ENCODE measurements at places on chromosomes 7 and 10.

GRCh38 chr10:49119746-49120145 lies 4.4 kb upstream of the VSTM4 start:
- DNase-seq = no peak

DNA sequence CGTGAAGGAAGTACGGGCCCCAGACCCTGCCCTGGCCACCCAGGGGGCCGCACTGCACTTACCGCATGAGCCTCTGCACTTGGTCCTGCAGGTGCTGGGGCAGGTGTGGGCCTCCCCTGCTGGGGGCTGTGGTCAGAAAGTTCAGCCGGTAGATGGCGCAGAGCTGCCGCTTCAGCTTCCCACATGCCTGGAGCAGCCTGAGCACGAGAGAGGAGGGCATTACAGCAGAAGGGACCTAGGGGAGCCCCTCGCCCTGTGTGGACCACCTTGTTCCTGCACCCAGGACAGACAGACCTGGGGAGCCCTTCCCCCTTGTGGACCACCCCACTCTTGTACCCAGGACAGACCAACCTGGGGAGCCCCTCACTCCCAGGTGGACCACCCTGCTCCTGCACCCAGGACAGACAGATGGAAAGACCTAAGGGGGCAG lies 8.7 kb upstream of the PYROXD2 start:
- no peak for DNase-seq

GRCh38 chr7:100185726-100186125 lies 8.0 kb downstream of the STAG3 start:
- DNase-seq = no peak

GRCh38 chr10:50503661-50504320 lies 120.0 kb downstream of the SGMS1 start:
- DNase-seq = no peak

GRCh38 chr7:82312646-82313045 lies 130.9 kb downstream of the CACNA2D1 start:
- DNase-seq = no peak

DNA sequence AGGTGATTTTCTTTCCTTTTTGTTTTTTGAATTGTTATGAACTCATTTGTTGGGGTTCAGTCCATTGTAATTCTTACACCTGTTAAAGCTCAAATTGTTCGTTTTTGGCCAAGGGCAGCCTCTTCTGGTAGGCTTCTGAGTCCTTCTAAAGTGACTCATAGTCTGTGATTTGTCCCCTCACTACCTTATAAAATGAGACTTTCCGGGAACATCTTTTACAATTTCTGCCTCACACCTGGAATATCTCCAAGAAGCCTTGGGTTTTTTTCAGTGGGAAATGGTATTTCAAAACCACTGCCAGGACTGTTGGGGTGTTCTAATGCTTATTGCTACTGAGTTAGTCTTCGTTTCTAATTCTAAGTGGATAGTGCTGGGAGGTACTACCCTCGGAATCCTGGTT lies 56.7 kb downstream of the BMPR1A start:
- no peak for DNase-seq

DNA sequence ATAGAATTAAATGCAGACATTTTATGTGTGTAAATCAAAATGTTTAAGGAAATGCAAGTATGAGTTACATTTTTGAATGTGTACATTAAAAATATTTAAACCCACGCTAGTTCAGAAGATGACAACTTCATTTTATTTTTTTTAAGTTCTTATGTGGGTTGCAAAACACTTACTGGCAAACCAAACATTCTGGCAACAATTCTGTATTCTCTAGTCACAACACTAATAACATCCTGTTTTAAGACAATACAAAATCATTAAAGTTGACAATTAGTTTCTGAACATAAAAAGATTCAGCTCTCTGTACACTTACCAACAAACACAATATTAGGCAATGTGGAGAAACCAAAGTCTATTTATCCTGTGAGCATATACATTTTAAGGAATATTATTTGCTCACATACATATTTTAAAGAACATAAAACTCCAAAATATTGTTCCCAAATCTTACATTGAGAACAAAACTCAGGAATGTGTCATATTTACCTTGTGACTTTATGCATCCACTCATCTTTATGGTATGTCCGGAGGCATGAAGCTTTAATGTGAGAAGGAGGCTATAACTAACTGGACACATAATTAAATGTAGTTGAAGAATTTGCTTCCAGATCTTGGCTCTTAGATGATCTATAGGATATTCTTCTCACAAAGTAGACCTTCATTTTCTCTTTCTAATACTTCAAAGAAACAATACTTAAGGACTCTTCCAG lies 134.7 kb downstream of the DGKB start:
- no peak for DNase-seq

DNA sequence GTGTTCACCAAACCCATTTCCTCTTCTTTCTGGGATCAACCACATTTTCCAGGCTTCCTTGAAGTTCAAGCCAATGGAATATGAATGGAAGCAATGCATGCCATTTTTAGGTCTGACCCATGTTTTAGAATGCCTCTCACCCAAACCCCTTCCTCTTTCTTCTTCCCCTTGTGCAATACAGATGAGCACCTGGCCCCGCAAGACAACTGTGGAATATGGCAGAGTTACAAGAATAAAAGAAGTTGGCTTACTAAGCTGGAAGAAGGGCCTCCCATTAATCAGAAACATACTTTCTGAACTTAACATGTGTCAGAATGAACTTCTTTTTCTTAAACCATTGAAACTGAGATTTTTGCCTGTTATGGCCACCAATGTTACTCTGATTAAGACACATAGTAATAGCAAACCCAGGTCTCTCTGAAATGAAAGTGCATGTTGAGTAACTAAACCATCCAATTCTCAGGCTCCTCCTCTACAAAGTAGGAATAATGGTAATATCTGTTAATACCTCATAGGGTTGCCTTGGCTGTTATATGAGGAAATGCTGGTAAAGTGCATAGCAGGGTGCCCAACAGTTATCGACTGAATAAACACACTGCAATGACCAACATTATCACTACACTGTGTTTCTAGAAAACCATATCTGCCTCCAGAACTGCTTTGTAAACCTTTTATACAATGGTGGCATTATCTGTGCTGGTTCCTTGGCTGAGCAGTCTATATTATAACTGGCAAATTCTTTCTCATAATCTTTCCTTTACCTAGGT lies 382.2 kb upstream of the NRP1 start:
- no peak for DNase-seq

DNA sequence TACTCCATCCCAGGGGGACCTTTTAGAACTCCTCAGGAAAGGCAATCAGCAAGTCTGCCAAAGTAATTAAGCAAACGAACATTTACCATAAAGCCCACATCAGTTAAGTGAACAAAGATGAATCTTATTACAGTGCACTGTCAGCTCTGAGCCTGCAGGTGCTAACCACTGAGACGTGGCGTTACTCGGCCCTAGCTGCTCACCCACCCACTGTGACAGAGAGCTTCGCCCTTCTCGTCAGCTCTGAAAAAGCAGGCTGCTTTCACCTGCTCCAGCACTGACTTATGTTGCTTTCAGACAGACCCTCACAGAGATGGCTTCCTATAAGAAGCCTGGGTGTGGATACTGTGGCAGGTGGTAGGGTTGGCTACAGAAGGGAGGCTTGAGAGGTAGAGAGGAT lies 57.7 kb upstream of the KCNIP2 start:
- no peak for DNase-seq

DNA sequence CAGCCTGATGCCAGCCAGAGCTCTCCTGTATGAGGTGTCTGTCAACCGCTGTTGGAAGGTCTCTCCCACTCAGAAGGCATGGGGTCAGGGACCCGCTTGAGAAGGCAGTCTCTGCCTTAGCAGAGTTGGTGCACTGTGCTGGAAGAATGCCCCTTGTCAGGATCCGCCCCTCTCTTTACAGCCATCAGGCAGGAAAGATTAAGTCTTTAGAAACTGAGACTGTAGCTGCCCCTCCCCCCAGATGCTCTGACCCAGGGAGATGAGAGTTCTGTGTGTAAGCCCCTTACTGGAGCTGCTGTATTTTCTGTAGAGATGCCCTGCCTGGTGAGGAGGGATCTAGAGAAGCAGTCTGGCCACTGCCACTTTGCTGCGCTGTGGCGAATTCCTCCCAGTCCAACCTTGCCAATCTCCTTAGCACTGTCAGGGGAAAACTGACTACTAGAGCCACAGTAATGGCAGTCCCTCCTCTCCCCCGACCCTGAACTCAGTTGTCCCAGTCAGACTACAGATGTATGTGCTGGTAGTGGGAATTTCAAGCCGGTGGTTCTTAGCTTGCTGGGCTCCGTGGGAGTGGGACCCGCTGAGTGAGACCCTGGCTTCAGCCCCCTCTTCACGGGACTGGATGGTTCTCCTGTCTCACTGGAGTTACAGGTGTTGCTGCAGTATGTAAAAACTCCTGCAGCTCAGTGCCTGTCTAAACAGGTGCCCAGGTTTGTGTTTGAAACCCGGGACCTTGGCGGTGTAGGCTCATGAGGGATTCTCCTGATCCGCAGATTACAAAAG lies 285.5 kb upstream of the ZWINT start:
- DNase-seq = no peak

GRCh38 chr10:21031232-21031795 lies 134.2 kb upstream of the NEBL start:
- DNase-seq = no peak

GRCh38 chr7:34831436-34831835 lies 173.4 kb downstream of the NPSR1 start:
- no peak for DNase-seq

DNA sequence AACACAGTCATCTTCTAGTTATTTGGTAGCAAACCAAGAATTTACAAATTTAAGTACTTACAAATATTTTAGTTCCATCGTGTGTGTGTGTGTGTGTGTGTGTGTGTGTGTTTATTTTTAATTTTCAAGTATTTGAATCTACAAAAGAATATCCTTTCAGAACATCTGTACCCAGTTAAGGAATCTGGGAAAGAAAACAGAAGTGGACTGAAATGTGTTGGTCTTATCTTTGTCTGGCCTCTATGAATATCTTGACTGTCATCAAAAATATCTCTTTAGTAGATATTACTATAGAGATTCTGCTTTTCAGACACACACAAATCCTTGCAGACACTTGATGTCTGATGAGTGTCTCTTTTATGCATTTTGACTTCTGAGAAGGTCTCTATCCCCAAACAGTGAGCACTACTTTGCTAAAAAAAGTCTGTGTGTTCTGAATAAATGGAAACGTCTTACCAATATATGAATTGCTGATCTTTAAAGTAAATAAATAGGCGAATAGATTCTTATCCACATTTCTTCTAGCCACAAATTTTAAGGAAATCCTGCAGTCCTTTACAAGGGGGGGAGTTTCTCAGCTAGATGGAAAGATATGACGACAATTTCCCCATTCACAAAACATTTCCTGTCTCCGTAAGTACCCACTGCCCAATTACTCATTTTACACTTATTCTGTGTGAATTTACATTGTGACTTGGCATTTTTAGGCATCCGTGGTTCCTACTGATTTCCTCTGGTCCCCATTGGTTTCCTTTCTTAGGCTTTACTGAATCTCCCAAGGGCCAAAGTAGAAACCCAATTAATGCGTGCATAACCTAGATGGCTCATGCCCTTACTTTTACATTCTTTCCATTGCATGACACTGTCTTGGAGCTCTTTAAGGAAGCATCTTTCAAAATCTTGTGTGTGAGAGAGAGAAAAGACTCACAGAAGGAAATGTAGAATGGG lies 36.0 kb downstream of the NRCAM start:
- DNase-seq = no peak

DNA sequence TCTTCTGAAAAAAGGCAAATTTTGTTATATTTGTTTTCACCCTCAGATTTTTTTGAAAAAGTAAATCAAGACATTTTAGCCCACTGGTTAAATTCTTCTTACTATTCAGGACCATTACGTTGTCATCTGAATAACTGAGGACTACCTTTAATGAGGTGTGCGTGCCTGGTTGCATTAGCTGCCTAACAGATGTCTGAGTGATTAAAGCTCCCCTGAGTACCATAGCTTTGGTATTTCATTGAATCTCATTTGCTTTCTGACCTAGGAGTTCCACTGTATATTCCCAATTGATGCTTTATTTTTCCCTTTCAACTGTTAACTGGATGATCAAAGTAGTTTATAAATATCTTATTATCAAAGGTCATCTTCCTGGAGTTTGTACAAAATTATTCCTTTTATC lies 410.0 kb upstream of the SEMA3D start:
- DNase-seq = no peak

DNA sequence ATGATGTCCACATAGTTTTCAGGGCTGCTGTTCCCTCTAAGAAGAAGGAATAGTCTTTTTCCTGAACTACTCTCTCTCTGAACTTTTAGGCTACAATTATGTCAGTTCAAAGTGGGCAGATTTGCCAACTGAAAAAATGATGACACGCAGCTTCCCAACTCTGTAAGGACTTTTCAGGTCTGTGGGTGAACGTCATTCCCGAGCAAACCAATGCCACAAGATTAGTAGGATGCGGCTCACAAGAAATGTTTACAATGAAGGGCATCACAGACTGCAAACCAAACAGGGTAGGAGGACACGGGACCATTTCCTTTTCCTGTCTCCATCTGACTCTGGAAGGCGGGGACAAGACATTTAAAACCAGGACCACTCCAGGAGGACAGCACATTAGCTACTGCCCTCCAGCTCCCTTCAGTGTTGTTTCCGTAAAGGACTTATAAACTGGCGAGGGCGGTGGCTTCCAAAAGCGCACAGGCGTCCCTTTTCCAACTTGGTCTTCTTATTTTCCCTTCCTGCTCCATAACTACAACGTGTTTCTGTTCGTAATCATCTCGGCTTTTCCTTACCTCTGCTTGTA lies 539 bp upstream of the MKLN1 start:
- DNase-seq = no peak

DNA sequence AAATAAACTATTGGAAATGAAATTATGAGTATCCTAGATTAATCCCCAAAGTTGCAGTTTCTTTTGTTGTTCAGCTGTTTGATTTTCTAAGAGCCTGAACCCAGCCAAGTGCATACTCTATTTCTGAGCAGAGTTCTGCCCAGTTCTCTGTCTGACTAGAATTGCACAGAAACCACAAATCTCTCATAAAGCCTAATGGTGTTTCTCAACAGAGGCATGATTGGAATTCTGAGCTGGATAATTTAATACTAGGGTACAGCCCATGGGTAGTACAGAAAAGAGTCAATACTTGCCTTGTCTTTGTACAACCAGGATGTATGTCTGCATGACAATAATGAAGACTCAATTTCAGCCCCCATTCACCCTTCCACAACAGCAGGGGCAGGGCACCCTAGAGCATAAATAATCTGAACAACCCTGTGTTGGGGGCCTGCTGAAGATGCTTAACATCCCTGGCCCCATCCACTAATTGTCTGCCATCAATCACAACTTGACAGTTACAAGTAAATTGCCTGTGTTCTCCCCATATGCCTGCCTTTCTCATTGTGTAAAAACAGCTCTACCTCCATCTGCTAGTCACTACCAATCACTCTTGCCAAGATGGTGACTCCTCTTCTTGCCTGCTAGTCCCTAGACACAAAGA lies 114.4 kb downstream of the NPSR1 start:
- no peak for DNase-seq
